Esophagus mucosa (tissue), 1 donor: ENCODE measurements at places on chromosomes 16 and 17. TPM values are rescaled to one million over a fixed set of nuclear protein-coding genes. Genes with fewer than 3 reads are reported as not detected.

DNA sequence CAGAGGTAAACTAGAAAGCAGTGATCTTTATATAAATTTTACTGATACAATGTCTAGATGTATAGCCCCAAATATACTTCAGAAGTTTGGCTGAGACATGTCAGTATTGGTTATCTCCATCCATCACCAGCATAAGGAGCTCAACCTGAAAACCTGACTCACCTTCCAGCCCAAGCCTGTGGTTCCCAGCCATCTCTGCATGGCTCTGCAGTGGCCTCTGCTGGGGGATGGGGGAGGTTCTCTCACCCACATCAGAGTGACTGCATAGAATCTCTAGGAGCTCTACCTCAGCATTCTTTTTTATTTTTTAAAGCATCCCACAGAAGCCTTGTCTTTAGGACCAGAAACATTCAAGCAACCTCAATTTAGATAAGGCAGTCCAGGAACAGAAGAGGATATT, 27.3 kb downstream of the USP7 start:
- peak; percentile 91 for ATAC-seq

GRCh38 chr16:72569677-72570076, 397.7 kb upstream of the PMFBP1 start:
- ATAC-seq = no peak

GRCh38 chr17:4715063-4715744, 4.8 kb downstream of the ARRB2 start:
- ATAC-seq = no peak

DNA sequence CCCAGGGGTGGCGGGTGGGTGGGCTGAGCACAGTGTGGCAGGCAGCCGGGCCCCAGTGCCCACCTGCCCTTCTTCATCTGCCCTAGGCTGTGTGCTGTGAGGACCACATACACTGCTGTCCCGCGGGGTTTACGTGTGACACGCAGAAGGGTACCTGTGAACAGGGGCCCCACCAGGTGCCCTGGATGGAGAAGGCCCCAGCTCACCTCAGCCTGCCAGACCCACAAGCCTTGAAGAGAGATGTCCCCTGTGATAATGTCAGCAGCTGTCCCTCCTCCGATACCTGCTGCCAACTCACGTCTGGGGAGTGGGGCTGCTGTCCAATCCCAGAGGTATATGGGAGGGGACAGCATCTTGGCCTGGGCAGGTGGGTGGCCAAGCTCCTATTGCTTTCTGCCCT, 6.4 kb downstream of the GRN start:
- no peak for ATAC-seq

DNA sequence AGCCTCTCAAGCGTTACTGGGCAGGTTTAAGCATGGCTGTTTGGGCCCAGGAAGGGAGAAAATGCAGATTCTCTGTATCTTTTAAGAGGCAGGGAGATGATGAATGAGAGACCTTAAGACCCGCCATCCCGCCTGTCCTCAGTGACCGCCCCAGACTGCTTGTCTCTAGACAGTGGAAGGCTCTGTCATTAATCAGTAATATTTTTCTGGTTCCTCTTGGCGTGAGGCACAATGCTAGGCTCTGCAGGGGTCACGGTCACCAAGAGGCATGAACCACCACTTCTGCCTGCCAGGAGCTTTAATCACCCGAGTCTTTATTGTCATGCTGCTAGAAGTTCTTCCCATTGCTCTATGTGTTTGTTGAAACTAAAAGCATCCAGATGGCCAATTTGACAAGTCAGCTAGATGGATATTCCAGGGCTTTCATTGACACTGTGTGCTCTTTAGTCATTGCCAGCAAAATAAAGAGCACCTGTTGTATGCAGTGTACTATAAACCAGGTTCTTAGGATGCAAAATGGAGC, 3.2 kb downstream of the SLC6A2 start:
- no peak for ATAC-seq

DNA sequence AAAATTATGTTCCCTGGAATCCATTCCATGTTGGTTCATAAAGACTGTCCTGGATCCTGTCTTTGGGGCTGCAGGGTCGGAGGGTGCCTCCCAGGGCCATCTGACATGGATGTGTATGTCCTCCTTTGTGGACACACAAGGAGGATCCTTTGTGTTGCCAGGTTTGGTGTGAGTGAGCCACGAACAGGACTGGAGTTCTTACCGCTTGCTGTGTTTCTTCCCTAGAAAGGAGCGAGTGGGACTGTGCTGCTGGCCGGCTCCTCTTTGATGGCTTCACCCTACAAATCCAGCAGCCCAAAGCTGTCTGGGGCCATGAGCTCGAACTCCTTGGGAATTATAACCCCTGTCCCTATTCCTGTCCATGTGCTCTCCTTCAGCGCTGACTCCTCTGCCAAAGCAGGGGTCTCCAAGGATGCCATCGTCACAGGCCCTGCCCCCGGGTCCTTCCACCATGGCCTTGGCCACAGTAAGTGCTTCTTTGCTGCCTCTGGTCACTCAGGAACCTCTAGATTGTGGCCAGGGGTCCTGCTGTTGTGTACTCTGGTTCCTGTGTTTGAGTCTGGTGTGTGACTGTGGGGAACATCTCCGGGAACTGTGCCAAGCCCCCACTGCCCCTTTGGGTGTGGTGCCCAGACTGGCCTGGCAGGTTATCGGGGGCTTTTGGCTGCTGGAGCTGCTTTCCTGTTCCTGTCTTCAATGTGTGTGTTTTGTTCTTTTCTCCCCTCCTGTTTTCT, 29.5 kb downstream of the UBN1 start:
- peak; percentile 5 for ATAC-seq

- ATAC-seq = no peak
Measured at GRCh38 chr16:54934481-54935265, 4.0 kb downstream of the IRX5 start.

DNA sequence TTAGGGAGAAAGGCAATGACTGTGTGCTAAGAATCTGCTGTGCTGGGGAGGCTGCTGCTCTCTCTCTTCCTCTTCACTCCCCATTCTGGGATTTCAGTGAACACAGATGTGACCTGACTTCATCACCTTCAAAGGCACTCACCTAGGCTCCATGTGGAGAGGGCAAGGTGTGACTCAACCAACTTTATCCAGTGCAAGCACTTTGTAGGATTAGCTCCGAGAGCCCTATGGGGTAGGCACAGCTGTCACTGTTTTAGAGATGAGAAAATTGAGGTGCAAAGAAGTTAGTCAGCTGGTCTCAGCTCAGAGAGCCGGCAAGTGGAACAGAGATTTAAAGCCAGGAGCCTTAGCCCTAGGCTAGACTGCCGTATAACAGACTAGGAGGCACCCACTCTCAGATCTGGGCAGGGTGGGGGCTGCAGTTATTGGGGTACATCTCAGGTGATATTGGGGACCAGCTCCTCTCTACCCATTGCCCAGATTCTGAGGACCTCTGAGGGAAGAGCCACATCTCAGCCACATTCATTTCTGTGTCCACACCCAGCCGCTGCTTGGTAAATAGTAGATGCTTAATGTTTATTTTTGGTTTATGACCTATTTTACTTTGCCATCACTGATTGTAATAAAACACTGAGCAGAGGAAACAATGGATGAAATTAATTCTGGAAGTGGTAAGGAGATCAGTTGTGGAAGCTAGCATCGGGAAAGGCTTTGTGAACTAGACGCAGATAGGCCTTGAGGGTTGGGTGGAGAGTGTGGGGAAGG, 138.8 kb downstream of the CCDC182 start:
- peak; percentile 75 for ATAC-seq

DNA sequence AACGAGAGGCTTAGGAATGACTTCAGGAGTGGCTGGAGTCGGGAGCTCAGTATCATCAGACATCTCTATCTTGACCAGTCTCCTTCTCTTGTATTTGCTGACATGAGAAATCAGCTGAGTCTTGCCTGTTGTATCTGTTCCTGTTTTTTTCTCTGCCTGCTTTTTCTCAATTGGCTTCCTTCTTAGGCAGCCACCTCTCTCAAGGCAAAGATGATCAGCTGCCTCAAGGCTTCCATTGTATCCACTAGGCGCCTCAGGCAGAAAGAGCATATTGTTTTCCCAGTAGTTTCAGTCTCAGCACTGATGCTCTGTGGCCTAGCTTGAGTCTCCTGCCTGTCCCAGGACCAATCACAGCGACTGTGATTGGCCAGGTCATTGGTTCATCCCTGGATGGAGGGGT, 306.2 kb downstream of the CPPED1 start:
- no peak for ATAC-seq

The KRT39 gene
- total RNA-seq = not detected

DNA sequence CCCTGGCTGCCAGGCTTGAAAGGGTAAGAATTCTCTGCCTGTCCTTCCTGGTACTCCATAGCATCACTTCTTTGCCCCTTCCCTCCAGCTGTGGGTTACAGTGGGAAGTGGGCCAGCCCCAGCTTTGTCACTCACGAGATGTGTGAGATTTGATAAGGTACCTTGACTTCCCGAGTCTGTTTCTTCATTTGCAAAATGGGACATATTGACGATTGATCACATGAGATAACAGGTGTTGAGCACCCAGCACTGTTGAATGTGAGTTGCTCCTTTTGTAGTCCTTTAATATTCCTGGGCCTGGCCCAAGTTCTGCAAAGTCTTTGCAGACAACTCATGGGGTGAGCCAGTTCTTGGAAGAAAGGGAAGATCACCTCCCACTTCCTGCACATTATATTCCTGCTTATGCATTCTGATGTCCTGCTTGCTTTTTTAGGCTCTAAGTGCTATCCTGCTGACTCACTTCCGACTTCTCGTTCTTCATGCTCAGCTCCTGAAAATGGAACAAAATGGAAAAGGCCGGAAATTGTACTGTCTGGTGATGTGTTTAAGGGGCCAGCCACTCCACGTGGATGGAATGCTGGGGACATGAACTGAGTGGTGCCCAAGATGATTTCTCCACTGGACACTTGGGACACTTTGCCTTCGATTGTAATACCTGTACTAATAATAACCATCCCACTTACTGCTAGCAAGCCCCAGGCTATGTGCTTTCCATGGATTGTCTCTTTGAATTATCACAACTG, 8.3 kb upstream of the NLK start:
- peak; percentile 63 for ATAC-seq

DNA sequence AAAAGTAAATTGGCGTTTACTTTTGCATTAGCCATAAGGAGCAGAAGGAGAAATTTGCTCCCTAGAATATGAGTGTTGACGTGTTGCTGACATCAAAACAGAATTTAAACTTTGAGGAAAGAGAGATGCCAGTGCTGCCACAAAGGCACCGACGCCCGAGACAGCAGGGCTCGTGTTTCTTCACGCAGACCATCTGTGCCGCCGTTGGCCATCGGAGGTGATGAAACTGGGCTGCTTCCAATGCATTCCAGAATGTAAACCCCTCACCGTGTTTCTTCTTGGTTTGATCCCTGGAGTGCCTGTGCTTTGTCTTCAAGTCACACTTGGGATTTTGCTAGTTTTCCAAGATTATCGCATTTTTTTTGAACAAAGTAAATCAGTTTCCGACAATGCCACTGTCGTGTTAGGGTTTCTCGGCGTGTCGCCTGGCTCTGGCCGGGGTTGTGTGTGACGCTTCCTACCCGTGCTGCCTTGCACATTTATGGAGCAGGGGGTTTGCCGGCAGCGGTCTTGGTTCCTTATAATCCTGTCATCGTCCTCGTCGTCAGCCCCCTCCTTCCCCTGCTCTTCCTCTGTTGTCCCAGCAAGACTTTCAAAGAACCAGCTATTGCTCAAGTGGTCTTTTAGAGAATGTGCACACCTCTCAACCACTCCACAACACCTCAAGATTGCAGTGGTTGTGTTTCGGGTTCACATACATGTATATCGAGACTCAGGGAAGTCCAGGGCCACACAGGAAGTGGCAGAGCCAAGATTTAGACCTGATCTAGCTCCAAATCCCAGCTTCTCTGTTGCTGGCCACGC, 103.9 kb downstream of the METRNL start:
- ATAC-seq = no peak

- no peak for ATAC-seq
Measured at GRCh38 chr16:16029431-16030011, 80.1 kb downstream of the ABCC1 start.

DNA sequence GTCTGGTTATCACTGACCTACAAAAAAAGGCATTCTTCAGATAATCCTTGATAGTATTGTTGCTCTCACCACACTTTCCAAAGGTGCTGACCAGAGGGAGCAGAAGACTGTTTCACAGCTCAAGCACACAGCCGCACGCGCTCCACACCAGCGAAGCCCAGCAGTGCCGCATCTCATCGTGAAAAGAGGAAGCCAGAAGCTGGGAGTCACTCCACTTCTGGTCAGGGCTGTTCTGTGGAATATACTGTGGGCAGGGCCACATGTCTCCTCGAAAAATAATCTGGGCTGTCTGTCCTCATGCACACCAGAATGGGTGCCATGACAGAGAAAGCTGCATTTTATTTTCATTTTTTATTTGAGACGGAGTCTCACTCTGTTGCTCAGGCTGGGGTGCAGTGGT, 7.3 kb upstream of the PRSS36 start:
- peak; percentile 53 for ATAC-seq

The CLEC18A gene
- 0.36 TPM for total RNA-seq

DNA sequence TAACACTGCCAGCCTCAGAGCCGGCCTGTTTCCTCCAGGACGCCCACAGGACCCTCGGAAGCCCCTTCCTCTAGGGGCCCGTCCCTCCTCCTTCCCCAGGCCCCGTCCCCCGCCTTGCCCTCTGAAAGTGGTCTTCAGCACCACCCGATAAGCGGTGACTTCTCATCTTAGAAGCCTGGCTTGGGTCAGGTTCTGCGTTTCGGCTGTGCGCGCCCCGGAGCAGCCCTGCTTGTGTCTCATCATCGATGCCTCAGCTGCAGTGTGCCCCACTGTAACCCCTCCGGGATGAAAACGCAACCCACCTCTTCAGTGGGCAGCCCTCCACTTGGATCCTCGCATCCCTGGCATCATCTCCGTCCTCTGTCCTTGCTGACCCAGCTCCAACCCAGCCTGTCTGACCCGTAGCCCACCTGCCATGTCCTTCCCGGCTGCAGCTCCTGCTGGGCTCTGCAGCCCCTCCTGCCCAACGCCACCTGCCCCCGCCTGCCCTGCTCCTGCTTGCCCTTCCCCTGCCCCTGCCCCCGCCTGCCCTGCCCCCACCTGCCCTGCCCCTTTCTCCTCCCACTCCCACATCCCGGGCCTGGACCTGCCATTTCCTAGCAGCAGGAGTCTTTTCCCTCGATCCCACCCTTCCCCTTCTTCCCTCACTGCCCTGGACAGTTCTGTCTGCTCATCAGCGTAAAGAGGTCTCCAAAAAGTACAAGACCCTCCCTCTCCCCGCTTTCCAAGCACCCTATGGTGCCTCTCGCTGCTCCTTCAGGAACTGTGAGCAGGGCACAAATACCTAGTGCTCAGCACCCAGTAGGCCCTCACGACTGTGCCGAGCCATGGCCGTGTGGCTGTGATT, 112.5 kb upstream of the CHMP6 start:
- no peak for ATAC-seq
